Thymus (tissue), 14 donors: ENCODE measurements at places on chromosomes 11 and 22. TPM values are rescaled to one million over a fixed set of nuclear protein-coding genes. Genes with fewer than 3 reads are reported as not detected.

DNA sequence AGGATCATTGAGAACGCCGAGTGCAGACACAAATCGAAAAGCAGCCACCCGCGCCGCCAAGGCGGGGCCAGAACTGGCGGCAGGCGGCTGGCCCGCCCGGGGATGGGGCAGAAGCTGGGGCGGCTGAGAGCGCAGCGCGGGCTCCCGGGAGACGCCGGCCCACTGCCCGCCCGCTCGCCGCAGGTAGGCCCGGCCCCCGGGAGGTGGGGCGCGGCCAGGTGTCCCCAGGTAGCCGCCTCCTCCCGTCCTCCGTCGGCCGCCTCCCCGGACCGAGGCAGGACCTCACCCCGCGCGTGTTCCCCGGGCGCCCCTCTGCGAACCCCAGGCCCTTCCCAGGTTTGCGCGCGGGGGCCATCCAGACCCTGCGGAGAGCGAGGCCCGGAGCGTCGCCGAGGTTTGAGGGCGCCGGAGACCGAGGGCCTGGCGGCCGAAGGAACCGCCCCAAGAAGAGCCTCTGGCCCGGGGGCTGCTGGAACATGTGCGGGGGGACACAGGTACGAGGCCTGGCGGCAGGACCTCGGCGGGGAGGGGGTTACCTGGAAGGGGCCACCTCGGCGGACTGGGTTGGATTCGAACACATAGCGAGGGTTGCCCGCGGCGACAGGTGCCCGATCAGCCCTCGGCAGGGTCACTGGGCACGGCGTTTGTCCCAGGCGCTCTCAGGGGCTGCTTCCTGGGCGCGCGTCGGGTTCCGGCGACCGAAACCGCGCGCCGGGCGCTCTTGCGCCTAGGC lies at the start of gene PRRG4:
TSS of gene PRRG4 (plus strand) at position 248 of the 733 bp plus-strand sequence. CDS start 603 bp downstream, outside the sequence.
- peaks cover 34% of the 10 kb centered on the region for H3K27me3 ChIP-seq
- H3K4me3 ChIP-seq, result peak within 1 kb of the TSS; percentile 42
- H3K27ac ChIP-seq, result peak within 1 kb of the TSS; percentile 50
- peak; percentile 13 for DNase-seq

GRCh38 chr11:112211536-112211935 lies 14.7 kb upstream of the PTS start:
- H3K27ac ChIP-seq, result no peak overlapping the region
- no peaks in the 10 kb centered on the region for H3K4me1 ChIP-seq
- no peak overlapping the region for H3K4me3 ChIP-seq
- no peaks in the 10 kb centered on the region for H3K27me3 ChIP-seq
- no peaks in the 10 kb centered on the region for H3K36me3 ChIP-seq

DNA sequence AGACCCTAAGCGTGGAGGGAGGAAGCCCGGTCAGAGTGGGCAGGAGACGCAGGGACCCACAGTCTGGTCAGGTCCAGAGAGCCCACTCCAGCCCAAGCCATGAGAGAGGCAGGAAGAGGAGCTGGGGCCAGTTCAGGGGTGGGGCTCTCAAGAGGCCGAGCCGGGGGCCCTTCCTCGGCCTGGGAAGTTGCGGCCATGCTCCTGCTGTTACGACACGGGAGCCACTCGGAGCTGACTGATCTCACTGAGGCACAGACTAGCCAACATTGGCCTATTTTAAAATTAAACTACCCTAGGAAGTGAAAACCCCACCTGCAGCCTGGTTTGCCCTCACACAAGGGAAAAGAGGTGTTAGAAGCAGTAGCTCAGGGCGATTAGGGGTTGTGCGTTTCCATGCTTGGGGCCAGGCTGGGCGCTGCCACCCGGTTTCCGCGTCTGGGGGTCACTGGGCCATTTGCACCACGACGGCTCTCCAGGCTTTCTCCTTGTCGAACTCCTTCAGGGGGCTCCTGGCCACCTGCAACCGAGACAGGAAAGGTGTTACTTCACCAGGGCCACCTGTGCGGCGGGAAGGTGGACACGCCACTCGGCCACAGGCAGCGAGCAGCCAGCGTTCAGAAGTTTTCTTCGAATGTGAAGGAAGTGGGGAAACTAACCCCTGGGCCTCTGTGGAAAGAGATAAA lies 3.2 kb upstream of the TTLL8 start:
- no peaks in the 10 kb centered on the region for H3K36me3 ChIP-seq
- H3K4me3 ChIP-seq, result no peak overlapping the region
- no peaks in the 10 kb centered on the region for H3K4me1 ChIP-seq
- H3K27ac ChIP-seq, result no peak overlapping the region

RIC3 gene
- total RNA-seq, result 3.3 TPM

PAFAH1B2 gene
- total RNA-seq, result 41.9 TPM

OR8B4 gene
- total RNA-seq, result not detected

- no peaks in the 10 kb centered on the region for H3K36me3 ChIP-seq
- H3K27me3 ChIP-seq, result no peaks in the 10 kb centered on the region
- no peak for DNase-seq
Observed at GRCh38 chr11:27930946-27931345, 177.0 kb downstream of the KIF18A start.

GRCh38 chr11:129273944-129274711 lies 82.0 kb upstream of the ARHGAP32 start:
- H3K27ac ChIP-seq, result no peak overlapping the region
- H3K27me3 ChIP-seq, result no peaks in the 10 kb centered on the region
- no peaks in the 10 kb centered on the region for H3K36me3 ChIP-seq
- DNase-seq, result no peak

- no peak for DNase-seq
- no peak overlapping the region for H3K27ac ChIP-seq
- no peak overlapping the region for H3K4me3 ChIP-seq
- H3K36me3 ChIP-seq, result no peaks in the 10 kb centered on the region
Observed at GRCh38 chr11:99537681-99538080, 516.9 kb downstream of the CNTN5 start.

OR51E2 gene
- under 0.01 TPM for total RNA-seq

DNA sequence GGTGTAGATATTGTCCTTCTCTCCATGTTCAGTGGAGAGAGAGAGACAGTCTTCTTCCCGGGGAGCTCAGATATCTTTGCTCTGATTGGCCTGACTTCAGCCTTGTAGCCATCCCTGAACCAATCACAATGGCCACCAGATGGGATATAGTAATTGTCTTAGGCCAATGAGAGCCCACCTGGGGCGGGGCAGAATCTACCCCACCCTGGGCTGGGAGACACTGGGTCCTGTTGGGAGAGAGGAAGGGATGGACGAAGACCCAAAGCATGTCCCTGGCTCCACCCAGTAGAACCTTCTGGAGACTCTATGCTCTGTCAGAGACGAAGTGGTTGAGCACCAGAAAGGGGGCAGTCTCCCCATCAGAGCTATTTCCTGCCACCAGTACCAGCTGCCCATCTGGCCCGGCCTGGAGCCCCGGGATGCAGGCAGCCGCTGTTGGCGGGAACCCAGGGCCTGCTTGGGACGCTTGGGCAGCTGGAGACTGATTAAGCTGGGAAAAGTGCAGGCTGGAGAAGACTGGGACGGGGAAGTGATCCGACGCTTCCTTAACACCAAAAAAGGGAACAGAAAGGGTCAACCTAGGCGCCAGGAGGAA lies 31.6 kb upstream of the CBX7 start:
- H3K27me3 ChIP-seq, result no peaks in the 10 kb centered on the region
- H3K27ac ChIP-seq, result no peak overlapping the region
- no peaks in the 10 kb centered on the region for H3K36me3 ChIP-seq
- H3K4me3 ChIP-seq, result no peak overlapping the region
- no peak for DNase-seq
- H3K4me1 ChIP-seq, result no peaks in the 10 kb centered on the region

BIRC3 gene
- total RNA-seq, result 63.6 TPM

OR5AN1 gene
- total RNA-seq, result not detected

DNA sequence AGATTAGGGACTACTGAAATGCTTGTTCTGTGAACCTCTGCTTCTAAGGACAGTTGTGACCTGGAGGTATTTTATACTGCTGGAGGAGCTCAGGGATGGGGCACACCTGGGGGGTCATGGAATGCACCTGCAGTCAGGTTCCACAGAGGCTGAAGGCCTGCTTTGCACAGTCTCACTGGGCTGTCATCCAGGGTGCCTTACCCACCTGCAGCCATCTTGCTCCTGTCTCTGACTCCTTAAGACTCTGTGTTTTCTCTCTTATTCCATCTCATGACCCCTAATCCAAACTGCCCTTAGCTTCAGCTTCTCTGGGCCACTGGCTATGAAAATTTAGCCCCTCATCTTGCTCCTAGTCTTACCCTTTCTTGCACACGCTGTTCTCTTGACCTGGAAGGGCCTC lies 127.0 kb upstream of the SNX19 start:
- no peak for DNase-seq
- H3K27me3 ChIP-seq, result no peaks in the 10 kb centered on the region
- H3K4me3 ChIP-seq, result no peak overlapping the region
- H3K36me3 ChIP-seq, result no peaks in the 10 kb centered on the region

GRCh38 chr22:42621505-42622002 lies 6.9 kb upstream of the POLDIP3 start:
- H3K27me3 ChIP-seq, result no peaks in the 10 kb centered on the region
- H3K4me3 ChIP-seq, result no peak overlapping the region

DNA sequence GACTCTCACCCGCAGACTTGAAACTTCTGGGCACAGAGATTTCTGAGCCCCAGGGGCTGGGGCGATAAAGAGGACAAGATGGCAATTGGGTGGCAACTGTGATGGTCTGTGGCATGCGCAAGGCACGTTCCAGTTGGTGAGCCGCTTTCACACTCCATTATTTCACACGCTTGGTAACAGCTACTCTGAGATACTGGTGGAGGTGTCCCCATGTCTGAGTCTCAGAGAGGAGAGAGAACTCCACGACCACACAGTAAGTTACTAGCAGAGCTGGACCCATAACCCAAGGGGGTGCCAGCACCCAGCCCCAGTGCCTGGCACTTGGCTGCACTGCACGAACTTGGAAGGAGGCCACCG lies 6.0 kb upstream of the KCNJ4 start:
- peak overlapping the region; percentile 1 for H3K4me3 ChIP-seq
- peak overlapping the region; percentile 45 for H3K27ac ChIP-seq
- peaks cover 45% of the 10 kb centered on the region for H3K4me1 ChIP-seq
- no peaks in the 10 kb centered on the region for H3K36me3 ChIP-seq
- DNase-seq, result no peak

DDI1 gene
- not detected for total RNA-seq

DNA sequence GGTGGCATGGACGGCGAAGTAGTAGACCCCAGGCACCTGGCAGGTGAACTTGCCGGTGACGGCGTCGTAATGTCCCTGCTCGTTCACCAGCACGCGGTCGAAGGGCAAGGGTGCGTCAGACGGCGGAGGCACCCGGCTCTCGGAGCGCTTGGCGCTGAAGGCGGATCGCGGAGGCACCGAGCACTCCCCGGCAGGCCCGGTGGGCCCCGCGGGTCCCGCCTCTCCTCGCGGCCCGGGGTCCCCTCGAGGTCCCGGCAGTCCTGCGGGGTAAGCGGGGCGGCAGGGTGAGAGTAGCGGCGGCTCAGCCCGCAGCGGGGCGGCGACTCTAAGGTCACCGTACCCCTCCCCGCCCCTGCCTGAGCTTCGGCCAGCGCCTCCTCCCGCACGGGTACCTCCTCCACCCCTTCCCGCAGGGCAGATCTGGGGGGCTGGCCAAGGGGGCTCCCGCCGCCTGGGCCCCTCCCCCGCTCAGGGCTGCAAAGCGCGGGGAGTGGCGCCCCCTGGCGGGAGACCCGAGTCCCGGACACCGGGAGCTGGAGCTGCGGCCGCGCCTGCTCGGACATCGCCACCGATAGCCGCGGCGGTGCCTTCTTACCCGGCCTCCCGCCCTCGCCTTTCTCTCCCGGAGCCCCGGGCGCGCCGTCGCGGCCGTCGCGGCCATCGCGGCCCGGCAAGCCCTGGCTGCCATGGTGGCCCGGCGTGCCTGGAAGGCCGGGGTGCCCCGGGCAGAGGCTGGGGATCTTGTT lies 921 bp downstream of the C1QTNF5 start:
- H3K27ac ChIP-seq, result no peak overlapping the region
- no peak for DNase-seq
- H3K4me3 ChIP-seq, result no peak overlapping the region
- peaks cover 6% of the 10 kb centered on the region for H3K36me3 ChIP-seq

SEPTIN3 gene
- 0.90 TPM for total RNA-seq

DNA sequence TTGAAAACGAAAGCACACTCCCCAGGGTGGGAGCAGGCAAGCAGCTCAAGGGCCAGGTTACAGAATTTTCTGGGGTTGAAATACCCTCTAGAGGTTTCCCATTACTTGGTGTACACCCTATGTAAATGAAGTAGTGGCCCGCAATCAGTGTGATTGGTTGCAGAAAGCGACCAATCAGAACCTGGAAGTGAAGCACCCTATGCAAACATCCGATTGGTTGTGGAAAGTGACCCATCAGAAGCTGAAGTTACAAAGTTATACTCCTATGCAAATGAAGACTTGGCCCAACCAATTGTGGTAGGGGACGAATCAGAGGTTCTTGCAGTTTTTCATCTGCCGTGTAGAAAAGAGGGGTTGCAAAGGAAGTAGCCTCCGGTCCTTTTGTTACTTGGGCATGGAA lies 19.2 kb downstream of the PRR5 start:
- DNase-seq, result no peak
- no peaks in the 10 kb centered on the region for H3K36me3 ChIP-seq
- H3K4me3 ChIP-seq, result no peak overlapping the region
- H3K27me3 ChIP-seq, result no peaks in the 10 kb centered on the region
- H3K4me1 ChIP-seq, result no peaks in the 10 kb centered on the region

OR5B21 gene
- total RNA-seq, result not detected

DNA sequence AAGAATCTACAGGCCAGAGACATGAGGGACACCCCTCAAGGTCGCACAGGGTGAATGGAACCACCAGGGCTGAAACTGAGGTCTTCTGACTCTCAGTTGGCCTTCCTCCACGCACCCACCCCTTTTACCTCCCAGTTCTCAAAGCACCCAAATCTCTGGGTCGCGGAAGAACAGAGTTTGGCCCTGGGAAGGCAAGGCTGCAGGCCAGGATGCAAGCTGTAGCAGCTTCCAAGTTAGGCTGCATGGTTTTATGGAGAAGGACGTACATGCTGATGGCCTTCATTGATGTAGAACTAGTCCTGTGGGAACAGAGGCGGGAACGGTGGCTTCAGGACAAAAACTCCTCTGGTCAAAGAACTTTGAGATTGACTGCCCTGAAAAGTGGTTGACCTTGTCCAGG lies 143.5 kb upstream of the B3GAT1 start:
- H3K27ac ChIP-seq, result no peak overlapping the region
- no peaks in the 10 kb centered on the region for H3K36me3 ChIP-seq
- no peak overlapping the region for H3K4me3 ChIP-seq

MMP27 gene
- not detected for total RNA-seq

SCGB1A1 gene
- 1.5 TPM for total RNA-seq

OR51B4 gene
- total RNA-seq, result not detected

GRCh38 chr11:88590361-88590760 lies 252.8 kb upstream of the CTSC start:
- H3K36me3 ChIP-seq, result no peaks in the 10 kb centered on the region
- H3K4me1 ChIP-seq, result no peaks in the 10 kb centered on the region
- no peak overlapping the region for H3K4me3 ChIP-seq
- DNase-seq, result no peak

CDC45 gene
- 31.7 TPM for total RNA-seq
